ENCODE measurements at places on chromosomes 6 and 20.
A peak's percentile ranks its signal among the peaks of the same experiment; 100 is the strongest.

DNA sequence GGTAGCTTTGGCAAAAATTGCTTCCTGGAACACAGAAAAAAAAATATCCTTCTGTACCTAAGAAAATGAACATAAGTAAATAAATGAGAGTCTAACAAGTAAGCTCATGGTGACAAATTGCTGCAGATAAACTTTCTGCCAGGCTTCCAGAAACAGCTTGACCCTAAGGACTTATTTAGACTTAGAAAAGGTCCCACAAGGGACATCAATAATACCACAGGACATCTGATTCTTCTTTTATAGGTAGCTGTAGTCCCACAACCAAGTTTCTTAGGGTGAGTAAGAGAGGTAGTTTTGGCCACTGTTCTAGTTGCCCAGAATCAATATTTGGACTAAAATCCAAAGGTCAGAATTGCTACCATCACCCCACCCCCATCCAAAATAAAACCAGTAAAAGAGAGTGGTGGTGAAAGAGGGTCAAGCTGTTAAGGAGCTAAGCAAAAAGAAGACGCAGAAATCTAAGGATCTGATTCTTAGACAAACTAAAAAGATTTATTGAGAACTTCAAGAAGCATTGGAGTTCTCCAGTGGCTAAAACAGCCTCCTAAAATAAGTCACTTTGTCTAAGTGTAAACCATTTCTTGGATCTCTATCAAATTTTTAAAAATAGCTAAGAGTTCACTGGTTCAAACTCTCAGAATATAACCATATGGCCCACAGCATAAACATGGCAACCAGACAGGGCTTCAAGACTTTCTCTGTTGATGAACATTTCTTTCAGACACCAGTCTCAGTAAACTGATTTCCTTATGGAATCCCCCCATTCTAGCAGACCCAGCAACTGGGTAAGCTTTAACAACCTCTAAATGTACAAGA, 180.6 kb downstream of the PTPRK start:
- DNase-seq = no peak

- peak; percentile 23 for DNase-seq
These were observed 843 bp downstream of the FBXO9 start for GRCh38 chr6:53066077-53066417.

DNA sequence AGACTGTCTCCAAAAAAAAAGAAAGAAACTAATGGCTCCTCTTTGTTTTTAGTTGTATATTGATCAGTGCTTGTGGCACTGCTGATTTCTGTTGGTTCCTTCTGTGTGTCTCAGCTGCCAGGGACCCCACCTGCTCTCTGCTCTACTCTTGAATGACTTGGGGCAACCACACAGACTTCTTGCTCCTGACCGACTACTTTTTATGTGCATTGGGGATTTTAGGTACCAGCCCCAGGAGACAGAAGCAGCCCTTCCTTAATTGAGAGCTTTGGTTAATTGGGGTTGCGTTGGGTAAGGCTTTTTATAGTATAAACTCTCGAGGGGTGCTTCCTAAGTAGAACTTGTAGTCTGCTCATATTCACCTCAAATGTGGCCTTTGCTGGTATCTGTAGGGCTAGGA, 6.9 kb downstream of the STK35 start:
- no peak for DNase-seq

GRCh38 chr6:48222241-48222640, 111.2 kb upstream of the PTCHD4 start:
- DNase-seq = no peak

- no peak for DNase-seq
These were observed 213.9 kb upstream of the STXBP5 start for GRCh38 chr6:146990284-146990683.

GRCh38 chr6:79269877-79270276, 35.4 kb upstream of the HMGN3 start:
- no peak for DNase-seq

DNA sequence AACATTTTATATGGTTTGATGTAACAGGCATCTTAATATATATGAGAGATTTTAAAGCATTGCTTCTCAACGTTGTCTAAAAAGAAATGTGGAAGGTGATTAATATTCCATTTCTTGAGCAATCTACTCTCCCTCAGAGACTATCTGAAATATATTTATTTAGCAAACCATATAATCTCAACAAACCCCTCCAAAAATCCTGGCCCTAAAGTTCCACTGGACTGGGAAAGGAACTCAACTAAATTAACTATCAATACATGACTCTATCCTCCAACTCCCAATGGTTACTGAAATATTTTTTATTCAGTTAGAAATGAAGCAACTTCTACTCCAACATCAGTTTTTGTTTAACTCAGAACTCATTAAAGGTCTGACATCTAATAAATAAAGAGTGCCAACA, 6.3 kb downstream of the TASP1 start:
- DNase-seq = no peak

DNA sequence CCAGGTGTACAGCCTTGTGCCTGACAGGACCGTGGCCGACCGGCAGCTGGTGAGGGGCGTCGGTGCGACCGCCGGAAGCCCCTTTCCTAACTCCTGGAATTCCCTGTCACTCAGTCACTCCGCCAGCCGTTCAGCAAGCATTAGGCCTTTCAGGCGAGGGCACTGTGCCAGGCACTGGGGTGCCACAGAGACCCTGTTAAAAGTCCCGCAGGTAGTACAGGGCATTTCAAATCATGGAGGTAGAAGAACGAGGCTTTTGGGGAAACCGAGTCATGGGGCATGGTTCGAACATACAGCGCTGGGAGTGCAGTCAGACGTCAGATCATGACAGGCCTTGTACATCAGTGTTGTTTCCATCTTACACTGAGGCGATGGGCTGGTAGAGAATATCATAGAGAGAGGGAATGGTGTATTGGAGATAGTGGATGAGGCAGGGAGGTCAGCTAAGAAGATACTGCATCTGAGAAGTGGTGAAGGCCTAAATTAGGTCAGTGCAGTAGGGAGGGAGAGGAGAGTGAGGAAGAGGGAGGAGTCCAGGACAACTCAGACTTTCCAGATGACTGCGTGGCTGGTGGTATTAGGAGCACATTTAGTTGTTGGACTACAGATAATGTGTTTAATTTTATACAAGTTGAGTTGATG, 892 bp upstream of the DXO start:
- DNase-seq = no peak

DNA sequence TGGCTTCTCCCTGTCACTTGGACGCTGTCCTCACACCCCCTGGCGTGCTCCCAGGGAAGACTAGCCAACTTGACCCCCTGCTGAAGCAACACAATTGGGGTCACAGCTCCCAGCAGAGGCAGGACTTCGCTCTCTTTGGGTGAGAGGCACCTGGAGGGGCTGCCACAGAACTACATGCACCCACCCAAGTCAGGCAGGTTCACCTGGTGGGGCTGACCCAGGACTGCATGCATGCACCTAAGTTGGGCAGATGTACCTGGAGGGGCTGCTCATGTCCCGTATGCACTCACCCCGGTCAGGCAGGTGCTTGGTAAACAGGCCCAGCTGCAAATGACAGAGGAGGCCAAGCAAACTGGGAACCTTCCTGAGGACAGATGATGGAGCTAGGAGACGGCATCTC, 154.3 kb upstream of the RPS6KA2 start:
- DNase-seq = no peak

GRCh38 chr20:47859278-47859677, 74.0 kb upstream of the SULF2 start:
- DNase-seq = no peak

- no peak for DNase-seq
These were observed 16.3 kb upstream of the SDCBP2 start for GRCh38 chr20:1345030-1345755.

DNA sequence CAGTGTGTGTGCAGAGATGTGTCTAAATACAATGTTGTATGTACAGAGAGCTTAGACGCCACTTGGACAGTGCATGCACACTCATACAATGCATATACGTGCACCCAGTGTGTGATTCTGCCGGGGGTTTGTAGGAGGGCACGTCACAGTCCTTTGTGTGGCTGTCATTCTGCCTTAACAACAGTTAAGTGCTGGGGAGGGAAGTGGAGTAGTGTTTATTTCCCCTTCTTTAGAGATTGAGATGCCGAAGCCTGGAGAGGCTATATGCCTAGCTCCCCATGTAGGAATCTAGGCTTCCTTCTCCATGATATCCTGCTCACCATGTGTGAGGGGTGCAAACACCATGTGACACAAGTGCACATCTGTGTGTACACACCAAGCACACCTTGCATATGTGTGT, 38.2 kb downstream of the MDFI start:
- no peak for DNase-seq

DNA sequence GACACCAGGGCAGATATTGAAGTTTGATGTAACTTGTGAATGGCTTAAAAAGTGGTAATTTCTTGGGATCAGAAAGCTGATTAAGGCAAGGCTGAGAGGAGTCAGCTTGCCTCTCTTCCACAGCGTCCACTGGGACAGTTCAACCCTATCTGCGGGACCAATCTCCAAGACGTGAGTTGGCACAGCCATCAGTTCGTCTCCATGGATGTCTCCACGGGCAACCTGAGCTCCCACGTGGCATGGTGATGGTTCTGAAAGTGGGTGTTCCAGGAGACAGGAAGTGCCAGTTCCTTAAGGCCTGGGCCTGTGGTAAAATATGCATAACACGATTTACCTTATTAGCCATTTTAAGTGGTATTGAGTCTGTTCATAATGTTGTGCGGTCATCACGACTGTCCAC, 67.9 kb upstream of the BHLHE23 start:
- no peak for DNase-seq

GRCh38 chr6:154614641-154615040, 104.2 kb upstream of the CNKSR3 start:
- DNase-seq = no peak
